ENCODE measurements at places on chromosomes 7 and 10.

DNA sequence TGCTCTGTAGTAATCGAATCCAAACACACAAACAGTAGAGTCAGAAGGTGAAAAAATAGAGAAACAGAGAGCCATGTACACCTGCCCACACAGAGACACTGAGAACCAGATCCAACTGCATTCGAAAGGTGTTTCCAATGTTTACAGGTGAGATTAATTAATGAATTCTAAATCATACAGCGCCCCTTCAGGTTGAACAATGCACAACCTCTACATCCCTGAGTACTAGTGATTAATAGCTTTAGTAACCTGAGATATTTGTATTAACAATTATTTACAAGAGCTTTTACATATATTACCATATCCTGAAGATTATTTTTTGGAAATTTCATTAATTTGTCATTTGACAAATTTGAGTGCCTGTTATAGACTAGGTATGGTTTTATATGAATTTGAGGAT, 7.6 kb upstream of the MRC1 start:
- DNase-seq = no peak

- peak; percentile 39 for DNase-seq
These were observed 229.9 kb downstream of the KIAA1217 start for GRCh38 chr10:24438800-24439199.

- no peak for DNase-seq
These were observed 9.9 kb downstream of the PRR15 start for GRCh38 chr7:29573567-29573966.

- DNase-seq = peak; percentile 73
These were observed 44.2 kb upstream of the TNS3 start for GRCh38 chr7:47625861-47626715.

- DNase-seq = no peak
These were observed 30.4 kb downstream of the SUGCT start for GRCh38 chr7:40165216-40165615.

DNA sequence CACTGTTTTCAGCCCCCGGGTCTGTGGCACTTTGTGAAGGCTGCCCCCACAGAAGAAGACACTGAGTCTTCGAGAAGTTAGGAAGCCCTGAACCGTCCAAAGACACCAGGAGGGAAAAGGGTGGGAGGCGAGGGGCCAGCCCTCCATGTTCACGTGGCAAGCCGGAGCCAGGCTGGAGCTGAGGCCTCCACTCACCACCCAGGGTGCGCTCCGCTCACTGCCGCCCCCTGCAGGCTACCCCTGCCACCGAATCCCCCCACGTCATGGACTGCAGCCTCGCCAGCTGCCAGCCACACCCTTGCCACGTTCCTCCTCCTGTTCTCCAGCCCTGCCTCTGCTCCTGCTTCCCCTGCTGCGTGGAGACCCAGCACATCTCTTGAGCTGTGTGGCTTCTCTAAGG, 59.0 kb upstream of the EN2 start:
- DNase-seq = no peak

- DNase-seq = no peak
These were observed 421.6 kb downstream of the PAXIP1 start for GRCh38 chr7:154581251-154581890.

- DNase-seq = no peak
These were observed 133.2 kb upstream of the C7orf33 start for GRCh38 chr7:148457310-148457921.

- no peak for DNase-seq
These were observed 121.6 kb downstream of the KCND2 start for GRCh38 chr7:120394595-120394994.

DNA sequence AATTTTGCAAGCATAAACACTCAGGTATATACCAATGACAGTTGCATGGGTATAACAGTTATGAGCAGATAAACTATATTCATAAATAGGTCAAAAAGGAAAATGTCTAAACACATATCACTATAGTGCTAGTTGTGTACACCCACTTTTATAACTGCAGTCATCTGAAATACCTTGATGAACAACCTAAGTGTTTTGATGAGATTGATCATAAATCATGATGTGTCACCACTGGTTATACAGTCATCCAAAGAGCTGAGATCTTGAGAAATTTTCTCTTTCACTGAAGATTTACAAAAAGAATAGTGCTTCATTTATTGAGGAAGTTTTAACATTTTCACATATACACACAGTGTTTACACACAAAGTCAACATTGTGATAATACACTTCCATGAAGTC, 78.6 kb upstream of the SLC25A13 start:
- no peak for DNase-seq

- DNase-seq = no peak
These were observed 113.6 kb downstream of the ADCY1 start for GRCh38 chr7:45687721-45688120.

- no peak for DNase-seq
These were observed 5.9 kb upstream of the SUN1 start for GRCh38 chr7:826230-826917.

GRCh38 chr10:132563485-132564248, 26.1 kb downstream of the INPP5A start:
- no peak for DNase-seq

- DNase-seq = no peak
These were observed 169.5 kb upstream of the GDF10 start for GRCh38 chr10:47130491-47130890.

GRCh38 chr10:131676800-131677421, 223.9 kb upstream of the PPP2R2D start:
- DNase-seq = no peak

GRCh38 chr10:117442944-117443685, 67.9 kb upstream of the PDZD8 start:
- peak; percentile 81 for DNase-seq

Measured in choroid plexus epithelial cell (primary cell).